ENCODE measurements at places on chromosomes 5 and 9.

GRCh38 chr5:138911441-138911840 is 36.3 kb upstream of the LRRTM2 start:
- DNase-seq, result no peak

- no peak for DNase-seq
These were observed 70.4 kb downstream of the RNF130 start for GRCh38 chr5:180001136-180001535.

DNA sequence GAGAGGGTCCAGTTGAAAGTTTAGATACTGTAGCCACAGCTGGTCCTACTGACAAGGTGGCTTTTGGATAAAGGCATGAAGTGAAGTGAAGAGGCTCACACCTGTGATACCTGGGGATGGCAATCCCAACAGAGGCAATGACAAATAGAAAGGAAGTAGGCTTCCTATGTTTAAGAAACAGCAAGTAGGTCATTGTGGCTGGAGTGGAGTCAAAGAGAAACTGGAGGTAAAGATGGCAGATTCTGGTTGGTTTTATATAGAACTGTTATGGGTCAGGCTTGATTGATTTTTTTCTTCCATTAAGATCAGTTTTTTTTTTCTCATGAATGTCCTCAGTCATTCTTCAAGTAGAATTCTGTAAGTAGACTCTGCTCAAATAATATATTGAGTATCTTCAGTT is 79.5 kb downstream of the ANXA1 start:
- DNase-seq, result no peak

- peak; percentile 61 for DNase-seq
These were observed 247.4 kb downstream of the PRELID2 start for GRCh38 chr5:145587710-145588109.

DNA sequence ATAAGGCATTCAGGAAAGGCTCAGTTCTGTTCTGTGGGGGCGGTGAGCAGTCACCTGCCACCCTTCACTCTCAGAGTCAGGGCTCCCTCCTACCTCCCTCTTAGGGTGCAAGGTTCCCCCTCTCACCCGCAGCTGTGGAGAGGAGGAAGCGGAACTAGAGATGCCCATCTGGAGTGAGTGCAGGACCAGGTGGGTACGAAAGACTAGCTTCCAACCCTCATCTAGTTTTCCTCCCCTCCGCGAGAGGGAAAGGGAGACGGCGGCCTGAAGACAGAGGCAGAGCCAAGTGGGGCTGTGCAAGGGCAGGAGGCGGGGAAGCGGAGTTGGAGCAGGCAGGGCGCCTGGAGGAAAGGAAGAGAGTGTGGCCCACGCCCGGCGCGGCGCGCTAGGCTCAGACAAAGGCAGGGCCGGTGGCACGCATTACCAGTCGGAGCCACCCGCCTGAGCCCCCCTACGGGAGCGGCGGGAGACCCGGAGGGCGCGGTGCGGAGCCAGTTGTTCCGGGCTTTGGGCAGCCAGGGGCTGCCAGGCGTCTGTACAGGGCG is 7.3 kb downstream of the PRR7 start:
- no peak for DNase-seq

DNA sequence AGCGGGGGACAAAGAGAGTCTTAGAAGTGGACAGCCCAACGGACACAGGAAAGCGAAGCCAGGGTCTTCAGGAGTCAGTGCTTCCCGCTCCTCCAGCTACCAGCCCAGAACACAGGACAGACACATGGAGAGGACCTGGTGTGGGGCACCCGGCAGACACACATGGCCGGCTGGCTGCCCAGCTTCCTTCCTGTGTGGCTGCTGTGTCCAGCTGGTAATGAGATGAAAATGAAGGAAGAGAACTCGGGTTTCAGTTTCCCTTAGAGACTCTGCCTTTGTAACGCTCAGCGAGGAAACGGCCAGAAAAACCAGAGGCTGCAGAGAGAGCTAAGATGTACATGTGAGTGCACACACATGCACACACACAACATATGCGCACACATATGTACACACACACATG is 87.5 kb downstream of the SECISBP2 start:
- no peak for DNase-seq

DNA sequence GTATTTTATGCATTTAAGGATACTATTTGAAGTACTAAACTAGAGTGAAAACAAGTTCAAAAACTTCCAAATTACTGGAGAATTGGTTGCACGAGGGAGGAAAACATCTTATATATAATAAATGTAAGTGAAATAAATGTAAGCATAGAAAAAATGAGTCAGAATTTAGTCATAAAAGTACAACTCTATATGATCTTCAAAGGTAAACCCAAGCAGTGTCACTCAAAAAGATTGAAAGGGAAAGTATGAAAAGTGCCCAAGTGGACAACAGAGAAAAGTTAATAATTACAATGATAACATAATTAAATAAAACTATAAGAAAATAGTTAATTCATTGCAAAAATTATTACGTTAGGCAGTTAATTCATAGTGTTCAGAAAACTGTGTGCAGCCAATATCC is 2288.5 kb upstream of the C9orf72 start:
- no peak for DNase-seq

GRCh38 chr5:77267496-77267895 is 57.0 kb downstream of the PDE8B start:
- no peak for DNase-seq

DNA sequence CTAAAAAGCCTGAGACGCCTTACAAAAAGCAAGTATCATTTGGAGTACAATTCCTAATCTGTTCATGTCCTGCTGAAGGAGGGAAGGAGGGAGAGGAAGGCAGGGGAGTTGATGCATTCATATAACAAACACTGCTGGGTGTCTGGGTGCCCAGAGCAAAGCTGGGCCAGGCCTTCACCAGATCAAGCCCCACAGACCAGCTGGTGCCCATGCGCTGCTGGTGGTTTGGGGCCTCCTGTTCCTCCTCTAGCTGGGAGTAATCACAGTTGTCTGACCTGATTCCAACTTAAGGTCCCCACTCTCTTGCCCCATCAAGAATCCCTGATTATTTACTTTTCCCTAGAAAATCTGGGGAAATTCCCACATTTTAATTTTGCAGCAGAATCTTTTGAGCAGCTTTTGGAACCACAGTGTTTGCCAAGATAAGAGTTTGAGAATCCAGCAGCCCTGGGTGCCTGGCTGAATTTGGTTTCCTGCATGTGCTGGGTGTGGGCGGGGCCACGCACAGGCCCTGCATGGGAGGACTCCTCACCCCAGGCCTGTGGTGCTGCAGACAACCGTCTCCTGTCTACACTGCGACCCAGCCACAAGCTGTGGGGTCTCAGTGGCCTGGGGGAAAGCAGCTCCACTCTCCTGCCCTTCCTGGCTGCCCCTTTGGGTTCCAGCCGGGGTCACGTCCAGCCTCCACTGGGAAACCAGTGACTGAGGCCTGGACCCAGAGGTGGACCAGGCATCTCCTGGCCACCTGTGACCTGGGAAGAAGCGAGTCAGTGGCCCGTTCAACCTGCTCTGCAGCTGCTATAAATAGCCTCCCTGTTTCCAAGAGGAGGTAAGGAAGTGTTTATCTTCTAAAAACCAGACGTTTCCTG is 47.5 kb downstream of the NEURL1B start:
- DNase-seq, result no peak

- no peak for DNase-seq
These were observed 84.6 kb downstream of the CEMIP2 start for GRCh38 chr9:71683598-71684235.

DNA sequence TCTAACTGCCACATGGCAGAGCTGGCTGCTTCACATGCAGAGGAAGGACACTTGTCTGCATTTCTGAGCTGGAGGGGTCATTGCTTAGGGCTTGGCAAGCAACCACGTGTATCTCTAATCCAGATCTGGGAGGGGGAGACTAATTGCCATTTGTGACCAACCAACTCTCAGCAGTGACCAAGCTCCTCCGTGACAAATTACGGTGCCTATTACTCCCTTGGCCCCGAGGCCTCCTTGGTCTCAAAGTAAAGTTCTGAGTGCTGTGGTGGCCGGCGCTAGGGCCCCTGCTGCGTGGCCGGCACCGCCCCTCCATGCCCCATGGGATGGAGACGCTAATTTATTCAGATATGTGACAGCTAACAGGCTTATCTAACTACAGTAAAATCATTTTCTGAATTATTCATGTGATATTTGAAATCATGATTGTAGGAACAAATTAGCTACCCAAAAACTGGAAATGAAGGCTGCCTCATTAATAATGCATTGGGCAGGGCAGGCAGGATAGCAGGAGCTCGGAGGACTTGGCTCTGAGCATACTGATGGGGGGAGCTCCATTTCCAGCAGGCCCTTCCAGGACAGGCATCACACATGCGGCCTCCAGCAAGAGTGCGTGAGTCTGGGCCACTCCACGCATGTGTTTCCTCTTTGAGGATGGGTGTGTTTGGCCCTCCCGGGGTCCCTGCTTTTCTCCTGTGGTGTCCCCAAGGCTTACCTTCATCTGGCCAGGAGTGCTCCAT is 67.7 kb downstream of the C5orf15 start:
- DNase-seq, result no peak

DNA sequence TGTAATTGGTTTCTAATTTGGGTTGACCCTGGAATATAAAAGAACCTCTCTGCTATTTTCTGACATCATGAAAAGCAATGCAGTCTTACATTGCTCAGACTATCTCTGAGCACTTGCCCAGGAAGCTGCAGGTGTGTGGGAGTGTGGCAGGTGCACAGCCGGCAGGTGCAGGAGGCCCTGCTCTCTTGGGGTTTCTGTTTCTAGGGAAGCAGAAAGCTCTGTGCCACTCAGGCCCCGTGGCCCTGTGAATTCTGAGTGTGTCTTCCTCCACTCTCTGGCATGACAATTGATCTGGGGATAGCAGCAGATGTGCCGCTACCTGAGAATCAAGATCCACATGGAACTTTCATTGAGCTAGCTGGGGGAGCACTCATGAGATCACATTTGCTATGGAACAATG is 45.7 kb upstream of the IRX2 start:
- no peak for DNase-seq

- DNase-seq, result no peak
These were observed 357.8 kb downstream of the TMEM167A start for GRCh38 chr5:82719368-82719767.

GRCh38 chr9:133374612-133375115 is 1.2 kb downstream of the SURF4 start:
- no peak for DNase-seq

- DNase-seq, result no peak
These were observed 467.0 kb downstream of the CDH10 start for GRCh38 chr5:24177821-24178220.

- no peak for DNase-seq
These were observed 46.6 kb downstream of the CACNA1B start for GRCh38 chr9:137924169-137924568.

DNA sequence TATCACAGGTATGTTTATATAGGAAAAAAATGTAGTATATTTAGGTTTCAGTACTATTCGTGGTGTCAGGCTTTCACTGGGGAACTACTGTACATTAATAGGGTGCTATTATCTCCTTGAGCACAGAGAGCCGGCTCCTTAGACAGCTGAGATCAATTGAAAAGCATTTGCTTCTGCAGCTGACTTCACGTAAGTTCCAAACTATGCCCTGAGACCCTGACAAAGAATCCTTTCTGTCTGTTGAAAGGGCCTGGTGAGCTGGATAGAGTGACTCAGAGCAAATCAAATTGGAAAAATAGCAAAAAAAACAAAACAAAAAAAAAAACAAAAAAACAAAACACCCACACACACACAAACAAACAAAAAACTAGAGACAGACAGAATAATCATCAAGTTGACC is 652.0 kb downstream of the MTRR start:
- DNase-seq, result no peak

DNA sequence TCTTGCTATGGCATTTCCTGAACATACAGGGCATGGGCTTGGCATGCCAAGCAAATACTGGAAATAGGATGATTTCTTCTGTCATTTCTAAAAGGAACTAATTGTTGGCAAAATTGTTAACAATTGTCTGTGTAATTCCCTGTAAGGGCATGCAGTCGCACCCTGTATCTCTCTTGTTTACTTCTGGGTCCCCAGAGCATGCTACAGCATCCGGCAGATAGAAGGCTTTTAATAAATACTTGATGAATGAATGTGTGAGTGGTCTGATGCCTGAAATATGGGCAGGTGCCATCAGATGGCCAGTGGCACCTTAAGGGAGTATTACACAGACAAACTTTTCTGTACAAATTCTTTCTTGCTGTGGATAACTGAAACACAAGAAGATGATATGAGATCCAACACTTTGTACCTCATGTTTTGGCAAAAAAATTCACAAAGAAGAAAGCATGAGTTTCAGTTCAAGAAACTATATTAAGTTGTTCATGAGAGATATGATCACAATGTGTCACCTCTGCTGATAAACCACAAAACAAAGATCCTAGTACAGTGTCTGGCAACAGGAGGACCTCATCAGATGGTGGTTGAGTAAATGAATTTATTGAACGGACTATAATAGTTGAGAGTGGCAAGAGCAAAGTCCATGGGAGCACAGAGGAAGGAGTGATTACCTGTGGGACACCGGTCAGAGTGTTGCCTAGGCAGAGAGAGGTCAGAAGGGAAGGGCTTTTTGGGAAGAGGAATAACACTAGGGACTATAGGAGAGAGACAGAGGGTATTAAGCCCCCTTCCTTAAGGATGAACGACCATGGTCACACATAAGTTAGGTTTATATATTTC is 194.2 kb downstream of the ATP10B start:
- no peak for DNase-seq

DNA sequence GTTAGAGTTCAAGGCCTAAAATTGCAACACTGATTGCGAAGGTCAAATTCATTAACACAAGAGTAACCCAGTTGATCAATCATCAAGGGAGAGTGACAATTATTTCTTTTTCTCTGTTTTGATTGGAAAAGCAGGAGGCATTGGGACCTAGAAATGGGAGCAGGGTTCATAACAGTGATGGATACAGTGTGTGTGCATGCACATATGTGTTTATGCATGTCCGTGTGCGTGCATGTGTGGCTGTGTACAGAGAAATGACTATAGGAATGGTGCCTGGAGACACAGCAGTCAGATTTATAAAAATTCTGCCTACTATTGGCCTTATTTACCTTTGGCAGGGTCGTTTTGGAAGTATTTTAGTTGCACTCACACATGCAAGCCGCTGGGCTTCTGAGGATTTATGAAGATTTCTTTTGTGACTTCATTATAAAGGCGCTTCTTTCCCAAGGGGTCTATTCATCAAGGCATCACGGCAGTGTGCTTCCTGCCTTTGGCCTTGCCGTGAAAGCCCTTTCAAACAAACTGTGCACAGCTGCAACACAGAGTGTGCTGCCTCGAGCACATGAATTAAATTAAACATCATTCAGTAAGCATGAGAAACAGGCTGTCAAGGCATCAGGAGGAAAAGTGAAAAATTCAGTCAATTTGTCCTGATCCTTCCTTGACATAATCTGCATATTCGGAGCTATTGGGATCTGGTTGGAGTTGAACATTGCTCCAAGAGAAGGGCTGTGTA is 122.8 kb upstream of the PUM3 start:
- DNase-seq, result no peak

GRCh38 chr9:129506041-129506440 is 114.9 kb downstream of the C9orf50 start:
- no peak for DNase-seq

GRCh38 chr9:131635285-131635684 is 90.0 kb downstream of the PRRT1B start:
- peak; percentile 92 for DNase-seq

DNA sequence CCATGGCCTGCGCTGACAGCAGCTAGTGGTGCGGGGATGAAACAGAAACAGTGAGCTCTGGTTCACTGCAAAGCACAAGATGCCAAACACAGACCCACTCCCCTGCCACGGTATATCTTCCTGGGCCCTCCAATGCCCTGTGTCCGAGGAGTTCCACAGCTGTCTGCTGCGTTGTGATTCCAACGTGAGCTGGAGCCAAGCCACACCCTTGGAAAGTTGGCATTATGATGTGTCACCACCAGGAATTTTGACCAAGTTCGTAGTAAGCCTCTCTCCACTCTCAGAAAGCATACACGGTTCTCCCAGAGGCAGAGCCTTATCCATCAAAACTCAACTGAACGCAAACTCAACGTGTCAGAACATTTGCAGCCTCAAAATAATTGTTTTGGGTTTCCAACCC is 55.6 kb downstream of the MACROH2A1 start:
- DNase-seq, result no peak

All from AG04450 (cell line).